ENCODE measurements at places on chromosomes 5 and 9. TPM values are rescaled to one million over a fixed set of nuclear protein-coding genes. Genes with fewer than 3 reads are reported as not detected.

The CD274 gene
- polyA plus RNA-seq = 0.71 TPM

The SPOCK1 gene
- polyA plus RNA-seq = 9.8 TPM

The LHX3 gene
- not detected for polyA plus RNA-seq

The KCNV2 gene
- 0.06 TPM for polyA plus RNA-seq

The PRDM9 gene
- polyA plus RNA-seq = not detected

The FBP2 gene
- 0.21 TPM for polyA plus RNA-seq

- DNase-seq = peak; percentile 60
Measured at GRCh38 chr9:94065535-94065961, 18.7 kb upstream of the PTPDC1 start.

DNA sequence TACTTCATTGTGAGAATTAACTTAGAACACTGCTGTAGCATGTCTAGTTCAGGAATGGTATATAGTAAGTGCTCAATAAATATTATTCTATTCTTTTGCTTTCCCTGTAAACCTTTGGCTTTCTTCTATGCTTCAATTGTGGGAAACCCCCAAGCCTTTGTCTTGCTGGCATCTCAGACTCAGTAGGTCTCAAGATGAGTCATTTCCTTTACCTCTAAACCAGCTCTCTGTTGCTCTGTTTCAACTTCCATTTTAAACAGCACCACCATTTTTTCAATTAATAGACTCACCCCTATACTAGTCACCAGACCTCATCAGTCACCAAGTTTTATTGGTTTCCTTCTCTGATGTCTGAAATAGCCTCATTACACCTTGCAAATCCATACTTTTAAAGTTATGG is 43.5 kb downstream of the DMAC1 start:
- DNase-seq = no peak

- DNase-seq = no peak
Measured at GRCh38 chr5:154097031-154097430, 58.3 kb downstream of the MFAP3 start.

DNA sequence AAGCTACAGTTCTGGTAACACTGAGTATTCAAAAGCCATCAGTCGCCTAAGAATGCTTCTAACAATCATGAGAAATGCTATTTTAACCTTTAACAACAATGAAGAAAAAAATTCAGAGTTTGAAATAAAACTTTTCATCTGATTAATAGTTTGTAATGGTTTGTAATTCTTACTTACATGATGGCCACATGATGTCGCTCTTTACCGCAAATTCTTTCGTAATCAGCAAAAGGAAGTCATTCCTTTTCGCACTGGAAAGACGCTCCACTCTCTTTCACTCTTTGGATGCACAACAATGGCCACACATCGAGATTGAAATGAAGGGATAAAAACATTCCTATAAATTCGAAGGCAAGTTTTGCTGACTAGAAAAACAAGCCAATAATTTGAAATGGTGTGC is at the start of gene PCDHA7:
Gene PCDHA7, plus strand, starts transcription at position 277 of the 400 bp plus-strand sequence. Its CDS starts 115 bp downstream, at position 392.
- no peak for DNase-seq

DNA sequence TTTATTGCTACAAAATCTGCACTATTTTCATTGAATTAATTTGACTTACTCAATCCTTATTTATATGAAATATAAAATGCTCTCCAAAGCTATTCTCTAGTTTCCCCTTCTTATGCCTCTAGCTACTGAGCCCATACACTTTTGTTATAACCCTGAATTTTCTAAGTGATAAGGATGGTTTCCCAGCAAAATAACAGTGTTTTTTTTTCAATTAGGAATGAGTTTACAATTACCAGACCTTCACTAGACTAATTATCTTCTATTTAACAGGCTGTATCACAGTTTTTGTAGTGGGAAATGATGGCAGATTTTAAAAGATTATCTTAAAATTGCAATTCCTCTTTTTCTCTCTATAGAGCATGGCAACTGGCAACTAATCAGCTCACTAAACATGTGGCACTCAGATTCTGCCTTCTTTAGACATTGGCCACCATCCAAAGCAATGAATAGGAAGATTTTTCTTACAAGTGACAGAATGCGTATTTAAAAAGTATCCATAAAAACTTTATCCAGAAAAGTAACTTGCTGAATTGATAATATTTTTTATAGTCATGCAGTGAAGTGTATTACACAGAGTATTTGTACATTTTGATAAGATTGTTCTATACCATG is 585.7 kb upstream of the ZNF608 start:
- DNase-seq = no peak

DNA sequence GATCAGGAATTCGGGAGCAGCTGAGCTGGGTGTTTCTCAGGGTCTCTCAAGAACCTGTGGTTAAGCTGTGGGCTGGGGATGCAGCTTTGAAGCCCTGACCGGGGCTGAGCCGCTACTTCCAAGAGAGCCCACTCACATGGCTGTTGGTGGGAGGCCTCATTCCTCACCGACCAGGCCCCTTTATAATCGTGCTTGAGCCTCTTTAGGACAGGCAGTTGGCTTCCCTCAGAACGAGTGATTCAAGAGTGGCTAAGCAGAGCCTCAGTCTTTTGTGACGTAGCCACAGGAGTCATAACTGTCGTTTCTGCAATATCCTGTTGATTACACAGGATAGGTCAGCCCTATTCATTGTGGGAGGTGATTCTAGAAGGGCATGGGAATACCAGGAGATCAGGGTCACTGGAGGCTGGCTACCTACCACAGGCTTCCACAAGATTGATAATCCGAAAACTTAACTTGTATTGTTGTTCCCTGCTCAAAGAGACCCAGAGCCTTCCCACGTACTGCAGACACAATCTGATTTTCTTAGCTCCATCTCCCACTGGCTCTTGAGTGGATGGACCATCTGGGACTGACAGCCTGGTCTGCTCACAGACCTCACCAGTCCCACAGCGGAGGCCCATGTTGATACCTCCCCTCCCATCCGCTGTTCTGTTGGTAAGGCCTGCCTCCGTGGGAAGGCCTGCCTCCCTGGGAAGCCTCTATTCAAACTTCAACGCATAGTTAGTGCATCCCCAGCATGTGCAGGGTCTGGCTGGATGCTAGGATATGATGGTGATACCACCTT is 3.0 kb upstream of the ERGIC1 start:
- no peak for DNase-seq

DNA sequence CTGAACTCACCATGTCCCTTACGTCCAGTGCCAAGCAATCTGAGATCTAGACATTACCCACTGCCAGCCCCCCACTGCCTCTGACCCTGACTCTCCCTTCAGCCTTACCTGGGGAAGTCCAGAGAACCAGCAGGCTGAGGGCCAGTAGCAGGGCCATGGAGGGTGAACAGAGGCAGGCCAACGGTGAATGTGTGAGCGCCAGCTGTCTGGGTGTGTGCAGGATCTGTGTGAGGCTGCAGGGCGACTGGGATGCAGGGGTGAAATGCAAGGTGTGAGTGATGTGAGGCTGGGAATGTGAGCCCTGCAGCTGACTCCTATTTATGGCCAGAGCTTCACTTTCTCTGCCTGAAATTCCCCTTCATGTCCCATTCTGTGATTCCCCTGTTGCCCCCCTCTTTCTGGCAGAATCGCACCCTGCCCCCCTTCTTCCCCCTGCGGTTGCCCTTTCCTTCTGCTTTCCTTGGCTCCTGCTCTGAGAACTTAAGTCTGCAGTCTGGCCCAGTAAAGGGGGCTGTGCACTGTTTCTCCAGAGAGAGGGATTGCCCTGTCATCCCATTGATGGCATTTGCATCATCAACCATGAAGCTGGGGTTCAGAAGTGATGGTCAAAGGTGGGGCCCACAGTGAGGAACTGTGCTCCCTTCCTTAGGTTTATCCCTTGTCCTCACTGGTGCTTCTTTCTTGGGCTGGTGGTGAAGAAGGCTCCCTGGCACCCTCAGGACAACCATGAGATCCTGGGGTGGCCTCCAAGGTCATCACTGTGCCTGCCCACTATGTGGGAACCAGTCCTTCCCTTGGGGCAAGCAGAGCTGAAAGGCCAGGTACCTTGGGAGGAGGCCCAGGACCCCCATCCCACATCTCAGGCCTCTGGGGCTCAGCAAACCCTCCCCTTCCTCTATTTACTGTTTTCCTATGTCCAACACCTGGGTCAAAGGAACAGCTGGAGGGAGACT is at the start of gene CCL19:
Gene CCL19, minus strand, starts transcription at position 294 of the 953 bp plus-strand sequence. Its CDS starts 137 bp downstream, at position 157.
- no peak for DNase-seq

DNA sequence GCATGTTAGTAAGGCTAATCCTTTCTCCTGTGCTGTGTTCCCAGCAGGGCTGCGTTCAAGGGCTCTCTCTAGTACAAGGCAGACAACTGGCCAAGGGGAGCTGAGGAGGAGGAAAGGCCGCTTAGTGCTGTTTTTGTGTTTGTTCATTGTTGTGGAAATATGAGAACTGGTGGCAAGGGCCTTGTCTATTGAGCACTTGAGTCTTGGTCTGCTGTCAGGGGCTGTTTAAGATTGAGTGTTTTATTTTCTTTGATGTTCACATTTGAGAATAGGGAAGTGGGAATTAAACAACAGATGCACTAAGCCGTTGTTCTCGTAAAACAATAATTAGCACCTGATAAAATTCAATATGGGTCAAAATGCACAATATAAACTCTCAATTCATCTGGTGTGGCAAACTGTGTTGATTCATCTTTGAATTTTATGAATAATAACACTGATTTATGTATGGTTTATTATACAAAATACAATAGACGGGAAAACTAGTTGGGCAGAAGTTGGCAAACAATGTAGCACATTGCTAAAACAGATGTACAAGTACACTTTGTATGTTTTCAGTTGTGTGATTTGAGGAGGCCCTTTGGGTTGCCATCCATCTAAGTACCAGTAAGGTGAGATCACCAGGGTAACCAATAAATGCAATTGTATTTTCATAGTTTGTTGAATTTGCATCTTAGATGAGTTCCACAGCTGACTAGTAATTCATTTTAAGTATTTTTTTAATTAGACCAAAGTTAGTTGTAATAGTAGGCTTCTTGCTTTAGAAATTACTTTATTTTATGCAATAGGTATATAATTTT is 97.6 kb upstream of the GRHPR start:
- DNase-seq = no peak

DNA sequence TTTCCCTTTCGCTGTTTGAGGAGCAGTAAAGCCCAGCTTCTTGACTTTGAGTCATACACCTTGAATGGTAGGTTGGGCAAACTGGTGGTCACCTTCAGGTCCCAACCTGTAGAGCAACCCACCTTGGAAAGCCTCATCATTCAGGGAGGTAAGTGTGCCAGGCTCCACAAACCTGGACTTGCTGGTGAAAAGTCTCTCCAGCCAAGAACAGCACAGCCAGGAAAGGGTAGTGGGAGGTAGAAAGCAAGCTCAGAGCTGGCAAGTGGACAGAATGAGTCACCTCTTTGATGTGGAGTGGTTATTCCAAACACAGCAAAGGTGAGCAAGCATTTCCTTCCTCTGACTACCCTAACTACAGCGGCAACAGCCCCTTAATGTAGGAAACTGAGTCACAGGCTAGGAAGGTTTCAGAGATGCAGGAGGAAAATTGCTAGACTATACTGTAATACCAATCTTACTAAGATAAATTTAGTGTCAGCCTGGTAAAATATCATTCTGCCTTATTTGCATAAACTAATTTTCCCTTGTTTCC is 117.5 kb upstream of the MTAP start:
- DNase-seq = no peak

- no peak for DNase-seq
Measured at GRCh38 chr5:170278611-170279458, 18.7 kb downstream of the LCP2 start.

- no peak for DNase-seq
Measured at GRCh38 chr5:65271906-65272305, 209.8 kb downstream of the ADAMTS6 start.

- no peak for DNase-seq
Measured at GRCh38 chr5:691817-692528, 1.2 kb downstream of the TPPP start.

- no peak for DNase-seq
Measured at GRCh38 chr9:136043441-136043991, 51.6 kb downstream of the NACC2 start.

- DNase-seq = no peak
Measured at GRCh38 chr5:140220698-140221064, 45.7 kb downstream of the CYSTM1 start.

- DNase-seq = peak; percentile 43
Measured at GRCh38 chr5:112757468-112758208, 20.0 kb downstream of the APC start.

DNA sequence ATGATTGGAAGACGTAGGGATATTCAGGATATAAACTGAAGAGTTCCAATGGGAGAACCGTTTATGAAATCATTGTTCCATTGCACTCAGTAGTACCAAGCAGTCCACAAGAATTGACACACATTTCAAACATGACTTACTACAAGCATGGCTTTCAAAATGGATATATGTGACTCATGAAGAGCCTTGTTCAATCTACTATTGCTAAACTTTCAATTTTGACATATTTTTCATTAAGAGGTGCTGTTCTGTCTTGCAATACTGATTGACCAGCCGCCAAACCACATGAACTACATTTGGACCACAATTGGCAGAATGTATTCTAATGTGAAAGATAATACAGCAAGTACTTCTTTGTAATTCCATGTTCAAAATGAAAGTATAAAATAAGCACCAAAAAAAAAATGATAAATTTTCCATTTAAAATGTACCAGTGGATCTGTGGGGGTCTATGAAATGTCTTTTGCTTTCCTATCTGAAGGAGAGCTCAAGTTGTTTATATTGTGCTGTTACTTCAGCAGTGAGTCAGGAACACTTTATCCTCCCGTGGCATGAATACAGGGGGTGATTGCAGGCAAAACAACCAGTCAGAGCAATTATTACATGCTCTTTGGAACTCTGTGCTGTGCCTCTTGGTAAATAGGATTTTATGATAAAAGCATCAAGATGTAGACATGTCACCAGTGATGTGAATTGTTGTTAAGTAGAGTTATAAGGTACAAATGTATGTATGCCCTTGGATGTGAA is 366.0 kb downstream of the ARRDC3 start:
- no peak for DNase-seq

DNA sequence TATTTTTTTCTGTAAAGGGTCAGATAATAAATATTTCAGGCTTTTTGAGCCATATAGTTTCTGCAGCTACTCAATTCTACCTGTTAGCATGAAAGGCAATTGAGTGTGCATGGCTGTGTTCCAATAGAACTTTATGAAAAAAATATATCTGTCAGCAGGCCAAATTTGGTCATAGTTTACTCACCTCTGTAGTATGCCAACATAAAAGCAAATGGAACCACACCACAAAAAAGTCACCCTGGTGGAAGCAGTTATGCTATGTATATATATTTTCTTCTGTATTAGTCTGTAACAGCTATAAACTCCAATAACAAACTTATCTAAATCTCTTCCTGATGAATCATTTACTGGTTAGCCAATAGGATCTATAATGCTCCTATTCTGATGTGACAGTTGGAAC is 3.4 kb downstream of the SLC38A9 start:
- no peak for DNase-seq

Measured in right renal cortex interstitium (tissue), 3 donors.